Activated naive CD4-positive, alpha-beta T cell (primary cell): ENCODE measurements at places on chromosomes 5 and 9.

GRCh38 chr5:37844009-37844408, 4.2 kb upstream of the GDNF start:
- DNase-seq, result no peak

DNA sequence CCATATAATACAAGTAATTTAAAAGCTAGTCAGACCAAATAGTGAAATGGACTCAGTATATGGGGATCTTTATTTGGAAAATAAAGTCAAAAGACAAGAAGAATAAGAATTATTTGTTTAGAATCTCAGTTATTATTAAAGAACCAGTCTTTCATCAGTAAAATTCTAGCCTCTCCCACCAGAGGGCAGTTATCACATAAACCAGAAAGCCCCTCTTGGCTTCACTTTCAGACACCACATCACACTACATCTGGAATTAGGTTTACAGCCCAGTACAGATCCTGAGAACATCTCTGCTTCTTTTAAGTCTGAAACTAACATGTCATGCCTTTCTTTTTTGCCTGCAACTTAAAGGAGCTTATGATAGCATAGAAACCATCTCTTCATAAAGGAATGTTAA, 12.2 kb upstream of the HSPB3 start:
- DNase-seq, result no peak

DNA sequence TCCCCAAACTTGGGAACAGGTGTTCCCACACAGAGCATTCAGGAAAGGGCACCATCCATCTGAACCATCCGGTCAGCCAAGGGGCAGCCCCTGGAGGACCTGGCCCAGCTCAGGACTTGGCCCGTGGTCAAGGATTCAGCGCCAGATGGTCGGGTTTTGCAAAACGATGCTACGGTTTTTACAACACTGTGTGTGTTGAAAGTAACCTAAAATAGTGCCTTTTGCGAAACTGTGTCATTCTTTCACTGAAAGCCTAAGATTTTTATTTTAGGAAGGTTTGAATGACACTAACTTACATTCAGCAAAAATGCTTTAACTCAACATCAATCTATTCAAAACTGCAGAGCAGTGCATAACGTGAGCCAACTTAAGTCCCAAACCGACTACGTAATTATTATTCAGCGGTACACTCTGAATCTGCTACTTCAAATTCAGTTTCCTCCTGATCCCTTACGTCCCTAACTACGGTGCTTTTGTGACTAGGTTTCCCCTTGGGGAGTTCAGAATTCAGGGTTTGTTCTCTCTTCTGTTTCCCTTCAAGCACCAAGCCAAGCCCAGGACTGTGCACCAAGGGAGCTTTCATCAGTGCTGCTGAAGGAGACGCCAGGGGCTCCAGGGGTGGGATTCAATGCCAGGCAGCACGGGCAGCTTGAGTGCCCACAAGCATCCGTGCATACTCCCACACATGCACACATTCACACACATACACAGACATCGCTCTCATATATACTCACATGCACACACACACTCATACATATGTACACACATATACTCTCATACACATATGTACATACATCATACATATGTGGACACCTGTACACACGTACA, 25.8 kb downstream of the LPCAT1 start:
- DNase-seq, result no peak

DNA sequence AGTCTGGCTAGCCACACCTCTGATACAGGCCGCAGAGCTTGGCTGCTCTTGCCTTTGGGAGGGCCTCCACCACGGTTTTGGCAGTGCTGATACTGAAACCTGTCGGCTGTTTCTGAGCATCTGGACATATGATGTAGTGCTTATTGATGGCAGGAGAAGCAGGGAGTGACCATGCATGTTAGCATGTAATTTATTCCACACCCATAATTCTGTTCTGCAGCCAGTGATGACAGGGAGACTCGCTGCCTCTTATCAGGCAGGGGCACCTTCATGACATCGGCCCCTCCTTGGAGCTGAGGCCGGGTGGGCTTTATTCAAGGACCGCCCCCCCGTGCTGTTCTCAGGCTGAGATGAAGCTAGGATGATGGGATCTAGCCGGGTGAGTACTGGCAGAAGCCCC, 49.0 kb downstream of the OLFM1 start:
- DNase-seq, result no peak
